Colonic mucosa (tissue), 4 donors: ENCODE measurements at places on chromosomes 3 and 15.

- DNase-seq = no peak
Measured at GRCh38 chr3:124577494-124578167, 152.6 kb upstream of the UMPS start.

DNA sequence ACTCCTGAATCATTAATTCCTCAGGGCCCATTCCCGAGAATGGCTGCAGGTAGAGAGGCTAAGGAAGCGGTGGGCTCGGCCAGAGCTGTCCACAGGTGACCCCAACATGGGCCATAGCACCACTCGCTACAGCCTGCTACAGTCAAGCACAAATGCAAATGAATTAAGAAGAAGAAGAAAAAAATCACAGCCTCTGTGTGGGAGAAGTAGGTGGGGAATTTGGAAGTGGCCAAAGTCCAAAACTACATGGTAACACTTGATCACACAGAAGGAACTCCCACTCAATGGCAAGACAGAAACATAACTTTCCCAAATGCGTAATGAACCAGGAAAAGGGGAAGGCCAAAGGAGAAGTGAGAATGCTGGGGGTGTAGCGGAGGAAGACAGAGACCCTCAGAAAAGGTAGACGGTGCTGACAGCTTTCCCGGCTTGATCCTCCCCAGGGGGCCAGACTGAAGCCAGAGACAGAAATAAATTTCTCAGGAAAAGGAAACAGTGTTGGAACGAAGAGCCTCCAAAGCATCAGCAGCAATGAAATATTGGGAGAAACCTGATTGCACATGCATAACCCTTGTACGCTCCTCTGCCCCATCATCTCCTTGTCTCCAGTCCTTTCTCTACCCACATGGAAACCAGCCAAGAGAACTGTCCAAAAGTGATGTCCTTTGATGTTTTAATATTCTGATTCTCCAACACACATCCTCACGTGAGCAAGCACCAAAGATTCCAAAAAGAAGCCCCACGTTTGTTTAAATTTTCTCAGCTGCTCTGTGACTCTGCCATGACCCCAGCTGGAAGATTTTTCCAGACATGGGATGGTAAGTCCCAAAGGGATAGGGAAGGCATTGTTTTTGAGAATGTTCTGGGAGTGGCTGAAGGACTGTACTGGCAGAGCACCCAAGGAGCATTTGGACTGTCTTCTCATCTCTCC, 107.6 kb downstream of the OXNAD1 start:
- no peak for DNase-seq

- DNase-seq = no peak
Measured at GRCh38 chr15:83775738-83776137, 121.8 kb downstream of the ADAMTSL3 start.

- DNase-seq = no peak
Measured at GRCh38 chr3:23728601-23729117, 77.1 kb upstream of the UBE2E1 start.

- no peak for DNase-seq
Measured at GRCh38 chr15:32880642-32881041, 162.8 kb downstream of the GREM1 start.

DNA sequence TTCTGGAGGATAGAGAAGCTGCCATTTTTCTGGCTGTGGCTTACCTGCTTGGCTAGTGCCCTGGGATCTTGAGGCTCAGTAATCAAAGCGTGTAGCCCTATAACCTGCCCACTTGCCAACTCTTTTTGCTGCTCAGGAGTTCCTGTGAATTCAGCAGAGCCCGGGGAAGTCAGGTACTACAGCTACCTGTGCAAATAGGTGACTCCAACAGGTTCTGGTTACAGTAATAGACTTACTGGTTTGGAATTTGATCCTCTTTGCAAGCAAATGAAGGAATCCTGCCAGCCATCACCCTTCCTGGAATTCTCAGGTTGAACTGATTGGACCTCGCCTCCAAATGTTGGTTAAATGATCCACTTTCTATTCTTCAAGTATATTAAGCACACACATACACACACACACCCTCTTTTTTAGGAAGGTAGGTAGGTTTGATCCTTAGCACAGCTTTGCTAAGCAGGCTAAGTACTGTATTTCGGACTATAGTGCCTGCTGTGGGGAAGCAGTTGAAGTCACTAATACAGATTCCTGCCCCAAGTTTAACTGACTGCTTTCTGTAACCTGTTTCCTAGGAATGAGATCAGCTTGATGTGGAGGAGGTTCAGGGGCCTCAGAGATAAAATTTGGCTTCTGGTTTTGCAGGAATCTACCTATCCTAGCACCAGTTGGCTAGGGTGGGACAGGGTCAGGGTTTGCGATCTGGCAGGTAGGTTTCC, 2.3 kb downstream of the PPCDC start:
- no peak for DNase-seq

DNA sequence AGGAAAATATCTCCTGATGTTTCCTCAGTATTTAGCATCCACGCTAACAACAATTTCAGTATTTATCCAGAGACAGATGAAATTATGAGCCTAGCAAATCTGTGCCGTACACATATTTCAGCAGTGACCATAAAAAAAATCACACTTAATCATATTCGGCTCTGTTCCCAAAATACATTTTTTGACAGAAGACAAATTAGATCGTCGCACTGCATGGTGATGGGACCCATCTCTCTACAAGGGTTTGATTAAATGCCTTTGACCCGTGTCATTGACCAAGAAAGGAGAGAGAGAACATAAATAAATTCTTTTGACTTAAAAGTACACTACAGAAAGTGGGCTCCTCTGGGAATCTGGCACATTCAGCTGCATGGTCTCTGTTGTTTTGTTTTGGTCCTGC, 215.3 kb upstream of the SEMA6D start:
- no peak for DNase-seq

DNA sequence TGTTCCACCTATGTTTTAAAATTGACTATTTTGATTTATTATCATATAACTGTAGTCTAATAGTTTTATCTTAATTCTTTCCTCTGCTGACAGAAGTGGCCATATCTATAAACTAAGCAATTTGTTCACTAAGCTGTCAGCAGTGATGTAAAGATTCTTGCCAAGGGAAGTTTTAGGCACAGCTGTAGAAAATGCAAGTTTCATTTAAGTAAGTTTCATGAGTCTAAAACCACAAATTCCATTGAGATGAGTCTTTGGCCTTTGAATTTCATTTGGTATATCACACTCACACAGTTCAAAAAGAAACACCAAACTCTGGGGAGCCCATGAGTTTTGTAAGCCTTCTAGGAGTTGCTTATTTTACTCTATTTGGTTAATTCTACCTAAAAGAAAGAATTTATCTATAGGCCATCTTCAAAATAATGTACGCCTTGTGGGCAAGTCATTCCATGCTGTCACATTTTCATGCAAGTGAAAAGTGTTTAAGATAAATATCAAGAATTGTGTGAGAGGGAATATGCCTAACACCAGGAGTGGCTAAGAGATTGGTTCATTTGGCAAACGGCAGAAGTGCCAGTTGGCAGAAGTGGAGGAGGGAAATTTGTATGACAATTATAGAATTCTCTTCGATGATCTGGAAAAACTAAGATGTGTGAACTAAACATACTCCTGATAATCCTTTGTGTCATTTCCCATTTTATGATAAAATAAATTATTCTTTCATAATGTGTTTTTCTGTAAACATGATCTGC, 292.9 kb downstream of the ZIC4 start:
- DNase-seq = no peak

GRCh38 chr3:51354172-51354571, 30.9 kb upstream of the MANF start:
- DNase-seq = no peak

GRCh38 chr3:40468018-40468417, 8.9 kb upstream of the ZNF619 start:
- no peak for DNase-seq

DNA sequence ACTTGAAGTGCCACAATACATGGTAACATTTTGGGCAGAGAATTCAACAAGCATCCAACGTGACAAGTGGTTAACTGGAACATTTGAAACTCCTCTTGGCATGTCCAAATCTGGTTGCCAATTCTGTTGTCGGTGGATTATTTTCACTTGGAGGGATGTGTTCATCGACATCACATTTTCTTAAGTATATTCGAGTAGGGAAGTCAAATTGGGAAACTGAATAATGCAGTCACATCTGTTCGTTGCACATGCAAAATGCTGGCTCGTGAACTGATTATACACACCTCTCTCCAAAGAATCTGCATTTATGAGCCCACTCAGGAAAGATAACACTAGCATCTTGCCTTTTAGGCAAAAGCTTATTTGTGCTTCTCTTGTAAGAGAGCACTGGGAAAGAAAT, 139.7 kb downstream of the LIPC start:
- no peak for DNase-seq

DNA sequence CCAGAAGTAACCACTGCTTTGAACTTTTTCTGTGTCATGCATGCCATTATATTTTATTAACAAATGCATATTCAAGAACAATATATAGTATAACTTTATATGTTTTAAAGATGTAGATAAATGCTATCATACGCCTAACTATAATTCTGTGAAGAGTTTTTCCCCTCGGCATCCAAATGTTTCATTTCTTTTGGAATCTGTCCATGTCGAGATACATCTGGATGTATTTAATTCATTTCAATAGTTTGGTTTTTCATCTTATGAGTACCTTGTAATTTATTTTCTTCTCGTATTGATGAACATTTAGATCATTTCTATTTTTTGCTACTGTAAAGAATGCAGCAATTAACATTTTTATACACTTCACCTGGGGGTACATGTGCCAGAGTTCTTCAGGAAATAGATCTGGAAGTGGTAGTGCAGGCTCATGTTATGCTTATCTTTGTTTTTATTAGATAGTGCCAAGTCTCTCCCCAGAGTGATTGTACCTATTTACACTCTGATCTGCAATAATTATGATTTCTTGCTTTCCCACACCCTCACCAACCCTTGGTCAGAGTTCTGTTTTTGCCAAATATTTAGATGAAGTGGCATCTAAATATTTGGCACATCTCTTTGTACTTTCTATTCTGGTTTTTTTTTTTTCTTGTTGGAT, 29.7 kb downstream of the USP13 start:
- DNase-seq = no peak

DNA sequence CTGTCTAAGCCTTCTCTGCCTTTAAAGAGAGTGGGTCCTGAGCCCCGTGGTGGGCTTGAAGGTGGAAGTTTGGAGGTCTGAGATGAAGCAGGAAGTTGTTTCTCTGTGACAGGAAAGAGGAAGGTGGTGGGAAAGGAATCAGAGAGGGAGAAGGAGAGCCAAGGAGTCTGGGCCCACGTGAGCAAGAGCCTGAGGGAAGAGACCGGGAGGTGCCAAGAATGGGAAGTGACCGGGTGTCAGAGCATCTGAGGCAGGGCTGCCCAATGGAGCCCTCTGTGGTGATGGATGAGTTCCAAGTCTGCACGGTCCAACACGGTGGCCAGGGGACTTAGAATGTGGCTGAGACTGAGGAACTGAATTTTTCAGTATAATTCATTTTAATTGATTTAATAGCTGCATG, 24.6 kb downstream of the ALDH1L1 start:
- no peak for DNase-seq

DNA sequence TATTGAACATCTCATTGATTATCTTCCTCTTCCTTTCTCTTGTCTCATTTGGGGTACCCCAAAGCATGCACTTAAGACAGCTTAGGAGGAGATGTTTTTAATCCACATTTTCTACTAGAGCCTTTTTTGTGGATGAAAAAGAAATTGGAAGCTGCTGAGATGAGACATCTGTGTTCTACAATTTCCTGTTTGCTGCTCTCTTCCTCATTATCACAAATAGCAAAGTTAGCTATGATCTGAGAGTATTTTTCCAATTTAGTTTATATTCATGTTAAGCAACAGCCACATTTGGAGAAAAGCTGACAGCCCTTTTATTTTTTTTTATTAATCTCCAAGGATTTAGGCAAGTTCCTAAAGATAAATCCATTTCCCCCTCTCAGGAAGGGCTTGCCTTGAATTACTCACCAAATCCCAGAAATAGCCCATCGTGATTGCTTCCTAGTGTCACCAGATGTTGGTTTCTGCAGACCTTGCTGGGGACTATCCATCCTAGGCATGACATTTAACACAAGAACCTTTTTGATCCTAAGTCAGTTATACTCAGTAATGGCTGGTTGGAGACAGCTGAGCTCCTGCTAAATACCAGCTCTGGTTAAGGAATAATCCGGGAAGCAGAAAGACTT, 70.8 kb upstream of the FILIP1L start:
- no peak for DNase-seq

DNA sequence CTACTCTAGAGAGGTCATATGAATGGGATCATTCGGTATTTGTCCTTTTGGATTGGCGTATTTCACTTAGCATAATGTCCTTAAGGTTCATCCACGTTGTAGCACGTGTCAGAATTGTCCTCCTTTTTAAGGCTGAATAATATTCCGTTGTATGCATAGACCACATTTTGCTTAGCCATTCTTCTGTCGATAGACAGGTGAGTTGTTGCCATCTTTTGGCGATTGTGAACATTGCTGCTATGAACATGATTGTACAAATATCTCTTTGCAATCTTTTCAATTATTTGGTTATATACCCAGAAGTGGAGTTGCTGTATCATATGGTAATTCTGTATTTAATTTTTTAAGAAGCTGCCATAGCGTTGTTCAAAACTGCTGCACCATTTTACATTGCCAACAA, 52.4 kb upstream of the GOLGA8J start:
- no peak for DNase-seq

GRCh38 chr3:60584250-60584649, 667.0 kb downstream of the FHIT start:
- no peak for DNase-seq

DNA sequence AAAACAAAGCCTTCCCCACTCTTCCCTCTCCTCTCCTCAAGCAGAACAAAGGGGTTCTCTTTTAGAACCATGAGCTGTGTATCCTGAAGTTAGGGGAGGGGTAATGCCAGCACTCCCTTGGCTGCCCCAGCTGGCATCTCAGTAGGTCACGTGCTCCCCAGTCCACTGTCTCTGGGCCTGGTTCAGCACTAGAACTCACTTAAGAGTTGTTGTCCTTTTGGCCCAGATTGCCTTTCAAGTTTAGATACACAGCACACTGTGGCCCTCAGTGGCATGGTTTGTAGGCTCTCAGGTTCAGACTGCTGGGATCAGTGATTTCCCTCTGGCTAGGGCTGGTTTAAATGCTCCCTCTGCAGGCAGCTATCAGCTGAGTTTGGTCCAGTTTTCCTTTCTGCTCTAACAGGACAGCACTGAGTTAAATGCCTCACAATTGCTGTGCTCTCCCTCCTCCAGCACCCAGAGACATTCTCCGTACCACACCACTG, 188.4 kb upstream of the ST8SIA2 start:
- no peak for DNase-seq

- DNase-seq = no peak
Measured at GRCh38 chr3:183213415-183214276, 39.4 kb upstream of the B3GNT5 start.

DNA sequence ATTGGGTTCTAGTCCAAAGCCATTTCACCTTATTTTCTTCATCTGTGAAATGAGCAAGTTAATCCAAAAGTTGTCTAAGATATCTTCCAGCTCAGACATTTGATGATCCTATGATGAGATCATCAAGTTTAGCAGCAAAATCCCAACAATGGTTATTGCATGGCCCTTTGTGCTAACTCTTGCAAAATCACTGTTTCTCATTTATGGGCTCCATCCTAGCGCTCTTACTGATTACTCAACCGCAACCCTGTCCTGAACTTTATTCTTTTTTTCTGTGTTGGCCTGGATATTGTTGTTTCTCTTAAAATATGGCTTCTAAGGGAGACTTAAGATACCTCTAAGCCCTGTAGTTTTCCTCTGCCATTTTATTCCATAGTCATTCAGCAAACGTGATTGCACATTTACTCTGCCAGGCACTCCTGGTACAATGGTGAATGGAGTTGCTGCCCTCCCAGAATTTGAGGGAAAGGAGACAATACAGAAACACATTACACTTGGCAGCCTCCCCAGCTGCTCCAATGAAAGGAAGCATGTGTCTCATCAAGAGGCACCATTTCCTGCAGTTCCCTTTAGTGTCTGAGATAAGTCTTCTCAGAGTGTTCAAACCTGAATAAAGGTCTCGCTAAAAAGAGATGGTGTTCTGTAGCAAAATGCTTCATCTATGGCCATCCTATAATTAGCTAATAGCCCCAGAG, 4.4 kb downstream of the GXYLT2 start:
- DNase-seq = peak; percentile 52
